ENCODE measurements at places on chromosomes 4 and X. TPM values are rescaled to one million over a fixed set of nuclear protein-coding genes. Genes with fewer than 3 reads are reported as not detected.

GPR78 gene
- total RNA-seq: 0.20 TPM

- DNase-seq: no peak
- peaks cover 49% of the 10 kb centered on the region for H3K27me3 ChIP-seq
- H3K27ac ChIP-seq: no peak overlapping the region
- no peaks in the 10 kb centered on the region for H3K36me3 ChIP-seq
- H3K4me1 ChIP-seq: no peaks in the 10 kb centered on the region
Measured at GRCh38 chrX:49656533-49656932, 39.3 kb downstream of the PAGE1 start.

- peak overlapping the region; percentile 86 for H3K27ac ChIP-seq
- peak overlapping the region; percentile 85 for H3K4me3 ChIP-seq
- peaks cover 16% of the 10 kb centered on the region for H3K36me3 ChIP-seq
- no peak for DNase-seq
- no peaks in the 10 kb centered on the region for H3K27me3 ChIP-seq
Measured at GRCh38 chr4:99894998-99895397, 771 bp upstream of the LAMTOR3 start.

DNA sequence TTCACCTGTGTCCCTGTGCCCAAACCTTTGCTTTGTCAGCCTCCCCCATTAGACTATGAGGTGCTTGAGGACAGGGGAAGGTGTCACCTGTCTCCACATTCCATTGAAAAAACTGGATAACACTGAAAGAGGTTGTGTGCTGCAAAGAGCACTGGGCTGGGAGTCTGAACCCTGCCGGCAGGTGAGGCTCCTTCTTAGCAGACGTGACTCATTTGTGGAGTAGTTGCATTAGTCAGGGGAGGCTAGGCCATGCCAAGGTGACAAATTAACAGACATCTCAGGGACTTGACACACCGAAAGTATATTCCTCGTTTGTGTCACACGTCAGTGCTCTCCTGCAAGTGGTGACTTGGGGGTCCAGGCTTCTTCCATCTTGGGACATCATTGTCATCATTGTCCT is 95.9 kb upstream of the STX18 start:
- no peaks in the 10 kb centered on the region for H3K4me1 ChIP-seq
- no peaks in the 10 kb centered on the region for H3K27me3 ChIP-seq
- no peak overlapping the region for H3K27ac ChIP-seq
- no peaks in the 10 kb centered on the region for H3K36me3 ChIP-seq

GRCh38 chr4:155207534-155208257 is 740 bp upstream of the NPY2R start:
- no peaks in the 10 kb centered on the region for H3K36me3 ChIP-seq
- H3K27me3 ChIP-seq: no peaks in the 10 kb centered on the region
- H3K4me1 ChIP-seq: no peaks in the 10 kb centered on the region
- DNase-seq: no peak
- no peak overlapping the region for H3K27ac ChIP-seq
- no peak overlapping the region for H3K4me3 ChIP-seq

- H3K27ac ChIP-seq: peak overlapping the region; percentile 75
- H3K36me3 ChIP-seq: peaks cover 46% of the 10 kb centered on the region
- H3K27me3 ChIP-seq: no peaks in the 10 kb centered on the region
- peak overlapping the region; percentile 81 for H3K4me3 ChIP-seq
Measured at GRCh38 chr4:185204238-185204910, 574 bp upstream of the CFAP97 start.

GAGE12E gene
- total RNA-seq: not detected

DNA sequence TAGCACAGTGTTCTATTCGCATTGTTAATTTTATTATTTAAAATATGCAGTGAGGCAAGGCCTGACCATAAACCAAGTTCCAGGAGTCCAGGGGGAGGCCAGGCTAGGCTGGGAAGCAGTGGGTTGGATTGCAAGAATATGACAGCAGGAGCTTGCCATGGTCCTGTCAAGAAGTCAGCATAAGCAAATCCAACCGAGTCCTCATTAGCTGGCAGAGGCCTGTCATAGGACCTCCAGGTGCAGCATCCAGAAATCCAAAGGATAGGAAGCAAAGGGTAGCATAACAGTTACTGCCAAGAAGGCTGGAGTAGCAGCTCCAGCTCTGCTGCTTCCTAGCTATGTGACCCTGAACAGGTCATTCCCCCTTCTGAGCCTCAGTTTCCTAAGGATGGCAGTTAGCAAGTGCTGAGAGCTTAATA is 13.4 kb downstream of the PJA1 start:
- peaks cover 14% of the 10 kb centered on the region for H3K36me3 ChIP-seq
- DNase-seq: no peak
- H3K27me3 ChIP-seq: no peaks in the 10 kb centered on the region
- H3K4me3 ChIP-seq: no peak overlapping the region
- no peak overlapping the region for H3K27ac ChIP-seq

DNA sequence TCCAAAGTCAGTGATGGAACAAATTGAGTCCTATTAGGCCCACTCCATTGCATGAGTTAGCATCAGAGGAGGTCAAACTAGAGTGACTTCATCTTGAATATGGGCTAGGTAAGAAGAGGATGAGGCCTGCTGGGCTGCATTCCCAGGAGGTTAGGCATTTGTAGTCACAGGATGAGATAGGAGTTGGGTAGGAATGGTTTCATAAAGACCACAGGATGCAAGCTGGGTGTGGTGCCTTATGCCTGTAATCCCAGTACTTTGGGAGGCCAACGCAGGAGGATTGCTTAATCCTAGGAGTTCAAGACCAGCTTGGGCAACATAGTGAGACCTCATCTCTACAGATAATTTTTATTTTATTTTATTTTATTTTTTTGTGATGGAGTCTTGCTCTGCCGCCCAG is 26.8 kb downstream of the PDGFRA start:
- H3K4me1 ChIP-seq: no peaks in the 10 kb centered on the region
- H3K27me3 ChIP-seq: no peaks in the 10 kb centered on the region
- H3K27ac ChIP-seq: no peak overlapping the region
- H3K36me3 ChIP-seq: no peaks in the 10 kb centered on the region
- DNase-seq: no peak

MAGEA4 gene
- not detected for total RNA-seq

DNA sequence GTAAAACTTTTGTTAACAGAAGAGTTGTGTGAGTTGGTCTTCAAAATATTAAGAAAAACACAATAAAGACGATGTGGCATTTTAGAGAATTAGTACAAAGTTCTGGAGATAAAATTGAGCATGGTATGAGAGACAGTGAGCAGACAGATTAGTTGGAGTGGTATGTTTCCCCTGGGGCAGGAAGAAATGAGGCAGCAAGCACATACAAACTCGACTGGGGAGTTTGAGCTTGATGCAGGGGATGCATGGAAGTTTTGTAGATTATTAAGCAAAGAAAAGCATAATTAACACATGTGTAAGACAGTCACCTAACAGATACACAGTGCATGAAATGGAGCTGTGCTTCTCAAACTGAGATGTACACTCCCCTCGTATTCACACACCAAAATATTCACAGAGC is 58.1 kb upstream of the IL2 start:
- no peaks in the 10 kb centered on the region for H3K4me1 ChIP-seq
- H3K27ac ChIP-seq: no peak overlapping the region
- no peak for DNase-seq
- H3K36me3 ChIP-seq: no peaks in the 10 kb centered on the region

CBLL2 gene
- not detected for total RNA-seq

DNA sequence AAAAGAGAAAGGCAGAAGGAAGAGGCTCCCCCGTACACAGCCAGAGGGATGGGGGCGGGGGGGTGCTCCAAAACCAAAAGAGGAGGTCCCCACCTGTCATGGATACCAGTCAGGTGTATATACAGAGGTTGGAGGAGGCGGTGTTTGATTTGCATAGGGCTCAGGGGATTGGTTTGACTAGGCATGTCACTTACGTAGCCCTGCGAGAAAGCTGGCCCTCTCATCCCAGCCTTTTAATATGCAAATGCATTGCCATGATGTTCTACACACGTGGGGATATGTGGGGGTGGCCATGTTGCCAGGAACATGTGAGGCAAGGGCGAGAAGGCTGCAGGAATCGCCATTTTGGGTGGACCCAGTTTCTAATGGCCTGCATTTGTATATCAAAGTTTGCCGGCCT is 38.6 kb downstream of the TMEM150C start:
- H3K36me3 ChIP-seq: no peaks in the 10 kb centered on the region
- peaks cover 6% of the 10 kb centered on the region for H3K4me1 ChIP-seq
- DNase-seq: no peak
- H3K27ac ChIP-seq: no peak overlapping the region

DNA sequence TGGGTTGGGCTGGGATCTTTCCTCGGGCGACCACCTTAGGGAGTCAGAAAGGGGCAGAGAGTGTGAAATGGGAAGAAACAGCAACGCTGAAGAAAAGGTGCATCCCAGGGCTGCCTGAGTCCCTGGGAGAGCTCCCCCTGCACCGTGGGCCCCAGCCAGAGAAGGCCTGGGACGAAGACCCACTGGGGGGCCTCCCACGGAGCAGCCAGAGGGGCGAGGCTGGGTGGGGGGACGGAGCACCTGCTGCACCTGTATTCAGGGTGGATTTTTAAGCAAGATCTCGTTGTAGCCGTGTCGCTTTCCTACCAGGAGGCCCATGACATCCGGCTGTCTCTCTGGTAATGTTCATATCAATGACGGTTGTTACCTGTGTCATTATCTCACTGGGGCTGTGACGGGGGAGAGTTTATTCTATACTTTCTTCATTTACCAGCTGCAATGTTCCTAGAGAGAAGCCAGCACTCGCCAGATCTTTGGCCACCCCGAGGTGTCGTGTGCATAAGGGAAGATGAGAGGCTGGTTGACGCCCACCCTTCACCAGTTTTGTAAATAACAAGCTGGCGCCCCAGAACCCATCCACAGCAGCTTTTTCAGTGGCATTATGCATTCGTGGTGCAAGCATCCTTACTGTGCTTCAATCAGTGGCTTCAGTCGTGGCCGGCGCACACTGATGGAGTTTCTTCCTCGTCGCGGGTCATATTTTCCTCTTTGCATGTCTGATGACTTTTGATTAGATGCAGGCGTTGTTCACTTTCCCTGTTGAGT is 5.6 kb upstream of the PCGF3 start:
- H3K4me3 ChIP-seq: no peak overlapping the region
- H3K27ac ChIP-seq: no peak overlapping the region
- DNase-seq: no peak

Data from Calu3 (cell line).